ENCODE measurements at places on chromosomes 13 and 19.

GRCh38 chr13:83878691-83879430 lies 3.4 kb downstream of the SLITRK1 start:
- DNase-seq = no peak

GRCh38 chr13:33006638-33007037 lies 9.6 kb upstream of the KL start:
- DNase-seq = no peak

- no peak for DNase-seq
Measured at GRCh38 chr19:47161876-47162489, 31.3 kb downstream of the SAE1 start.

DNA sequence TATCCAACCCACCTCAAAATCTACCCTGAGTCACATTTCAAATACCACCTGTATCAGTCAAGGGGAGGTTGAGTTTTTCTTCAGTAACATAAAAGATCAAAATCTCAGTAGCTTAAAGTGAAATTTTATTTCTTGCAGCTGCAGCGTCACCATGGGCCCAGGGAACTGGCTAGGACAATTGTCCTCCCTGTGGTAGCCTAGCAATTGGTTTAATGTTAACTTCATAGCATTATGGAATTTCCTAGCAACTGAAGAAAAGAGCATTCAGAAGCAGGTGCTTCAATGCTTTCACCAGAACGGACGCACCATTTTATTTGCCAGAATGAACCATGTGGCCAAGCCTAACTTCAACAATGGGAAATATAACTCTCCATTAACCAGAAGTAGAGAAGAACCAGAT lies 359.3 kb upstream of the TSHZ3 start:
- DNase-seq = no peak

GRCh38 chr13:30496147-30496546 lies 30.4 kb upstream of the HMGB1 start:
- no peak for DNase-seq

- DNase-seq = no peak
Measured at GRCh38 chr19:28023064-28023463, 1189.9 kb downstream of the UQCRFS1 start.

- DNase-seq = no peak
Measured at GRCh38 chr13:100773429-100773828, 98.8 kb upstream of the TMTC4 start.

DNA sequence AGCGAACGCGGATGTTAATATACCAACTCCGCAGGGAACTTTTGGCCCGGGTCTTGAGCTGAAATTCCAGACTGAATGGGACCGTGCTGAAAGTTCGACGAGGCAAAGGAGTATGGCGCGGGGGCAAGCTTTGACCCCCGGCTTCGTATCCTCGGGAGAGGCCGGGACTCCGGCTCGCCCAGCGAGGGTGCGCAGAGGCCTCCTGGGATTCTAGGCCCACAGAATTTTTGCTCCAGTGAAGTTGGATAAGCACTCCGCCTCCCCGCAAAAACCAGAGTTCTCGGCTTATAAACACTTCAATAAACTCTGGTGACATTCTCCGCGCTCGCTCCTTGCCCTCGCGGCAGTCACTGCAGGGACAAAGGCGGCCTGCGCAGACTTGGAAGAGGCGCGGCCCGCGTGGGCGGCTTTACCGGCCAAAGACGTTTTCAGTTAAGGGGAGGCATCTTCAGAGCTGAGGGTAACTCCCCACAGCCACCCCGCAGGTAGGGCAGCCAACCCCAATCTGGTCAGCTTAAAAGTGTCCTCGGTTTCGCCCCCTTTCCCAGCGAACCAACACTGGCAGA lies 112.6 kb downstream of the KCNRG start:
- DNase-seq = no peak

GRCh38 chr13:74070065-74070464 lies 64.1 kb downstream of the KLF12 start:
- DNase-seq = no peak

DNA sequence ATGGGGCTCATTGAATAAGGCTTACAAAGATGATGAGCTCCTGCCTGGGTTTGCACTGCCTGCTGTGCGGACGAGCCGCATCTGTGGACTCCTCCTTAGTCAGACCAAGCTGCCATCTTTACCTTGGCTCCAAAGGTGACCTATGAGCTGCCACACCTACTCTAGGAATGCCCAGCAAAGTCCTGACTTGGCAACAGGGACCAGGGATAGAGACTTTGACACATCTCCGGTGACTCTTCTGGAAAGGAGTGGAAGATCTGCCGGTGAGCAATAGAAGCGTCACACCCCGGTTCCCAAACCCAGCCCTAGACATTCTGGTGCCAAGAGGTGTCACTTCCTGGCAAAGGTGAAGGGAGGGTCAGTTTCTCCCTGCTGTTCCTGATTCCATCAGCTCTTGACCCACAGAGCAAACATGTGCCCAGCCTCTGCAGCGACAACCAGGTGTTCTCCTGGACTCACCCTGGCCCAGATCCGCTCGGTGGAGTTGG lies 50.2 kb upstream of the GTF3A start:
- no peak for DNase-seq

All from GM19239 (cell line).